ENCODE measurements at places on chromosomes 12 and 14.
A peak's percentile ranks its signal among the peaks of the same experiment; 100 is the strongest.

DNA sequence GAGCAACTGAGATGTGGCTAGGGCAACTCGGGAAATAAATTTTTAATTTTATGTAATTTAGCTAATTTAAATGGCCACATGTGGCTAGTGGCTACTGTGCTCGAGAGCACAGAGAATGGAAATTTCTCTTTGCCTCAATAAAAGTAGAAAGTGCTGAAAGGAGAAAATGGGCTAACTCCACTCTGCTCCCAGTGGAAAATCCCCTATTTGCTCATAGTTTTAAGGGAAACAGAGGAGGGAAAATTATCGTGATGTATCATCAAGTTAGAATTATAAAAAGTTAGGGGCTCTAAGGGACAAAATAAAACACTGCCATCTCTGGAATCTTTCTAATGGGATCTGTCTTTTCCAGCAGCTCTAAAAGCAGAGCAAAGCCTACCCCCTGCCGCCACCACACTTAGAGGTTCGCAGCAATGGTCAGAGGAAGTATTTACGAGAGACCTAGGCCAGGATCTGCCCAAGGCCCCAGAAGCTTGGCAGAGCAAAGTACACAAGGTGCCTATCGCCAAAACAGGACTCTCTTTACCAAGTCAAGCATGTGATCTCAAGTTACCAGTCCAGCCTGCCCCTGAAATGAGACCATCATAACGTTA, 220.7 kb downstream of the PPM1H start:
- DNase-seq: no peak

DNA sequence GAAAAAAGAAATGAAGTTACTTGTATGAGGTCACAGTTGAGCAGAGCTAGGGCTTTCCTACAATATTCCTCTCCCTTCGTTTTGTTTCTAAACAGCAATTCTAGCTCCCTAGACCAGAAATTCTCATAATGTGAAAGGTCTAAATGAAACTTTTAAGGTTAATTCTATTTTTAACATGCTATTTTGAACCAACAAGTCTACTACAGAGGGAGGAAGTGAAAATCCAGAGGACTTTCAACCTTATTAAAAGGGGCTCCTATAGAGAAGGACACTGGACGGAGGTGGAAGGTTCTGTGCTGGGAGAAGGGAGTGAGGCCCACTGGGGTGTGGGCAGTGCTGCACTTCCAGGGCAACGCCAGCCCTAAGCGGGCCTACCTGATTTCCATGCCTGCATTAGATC, 13.4 kb downstream of the GSG1 start:
- DNase-seq: no peak

- no peak for DNase-seq
Measured at GRCh38 chr14:64080452-64080851, 213.7 kb downstream of the ESR2 start.

DNA sequence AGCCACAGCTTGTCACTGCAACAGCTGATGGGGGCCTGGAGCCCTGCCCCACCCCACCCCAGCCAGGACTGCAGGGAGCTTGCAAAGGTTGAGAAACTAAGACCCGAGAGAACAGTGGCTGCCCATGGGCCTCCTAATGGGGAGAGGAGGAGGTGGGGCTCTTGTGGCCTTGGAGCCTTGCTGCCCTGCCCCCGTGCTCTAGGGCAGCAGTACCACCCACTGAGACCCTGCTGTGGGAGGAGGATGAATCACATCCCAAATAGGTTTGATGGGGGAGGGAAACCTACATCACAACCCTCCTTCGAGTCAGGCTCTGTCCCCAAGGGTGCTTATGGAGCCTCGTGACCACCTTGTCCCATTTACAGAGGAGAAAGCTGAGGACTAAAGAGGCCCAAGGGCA, 15.9 kb downstream of the HHIPL1 start:
- no peak for DNase-seq

- DNase-seq: no peak
Measured at GRCh38 chr14:92687681-92688433, 60.6 kb downstream of the LGMN start.

- DNase-seq: no peak
Measured at GRCh38 chr12:28027947-28028724, 55.6 kb upstream of the PTHLH start.

GRCh38 chr12:64998371-64999147, 122.5 kb downstream of the WIF1 start:
- peak; percentile 75 for DNase-seq

GRCh38 chr14:62097072-62097471, 334.9 kb downstream of the SNAPC1 start:
- DNase-seq: no peak

DNA sequence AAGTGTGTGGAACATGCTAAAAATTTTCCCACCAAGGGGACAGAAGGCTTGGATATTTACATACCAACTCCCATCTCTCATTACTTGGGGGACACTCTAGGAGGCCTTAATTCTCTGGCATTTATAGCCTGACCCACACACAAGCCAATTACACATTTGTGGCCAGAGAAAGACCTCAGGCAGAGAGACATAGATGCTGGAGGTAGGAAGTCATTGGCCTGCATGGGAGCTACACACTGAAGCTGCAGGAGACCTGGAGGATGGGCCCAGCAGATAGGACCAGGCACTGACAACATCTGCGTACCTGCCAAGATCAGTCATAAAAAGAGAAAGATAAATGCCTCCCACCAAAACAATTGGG, 61.7 kb downstream of the TBX5 start:
- DNase-seq: no peak

GRCh38 chr12:90128526-90128925, 419.9 kb upstream of the ATP2B1 start:
- DNase-seq: no peak

DNA sequence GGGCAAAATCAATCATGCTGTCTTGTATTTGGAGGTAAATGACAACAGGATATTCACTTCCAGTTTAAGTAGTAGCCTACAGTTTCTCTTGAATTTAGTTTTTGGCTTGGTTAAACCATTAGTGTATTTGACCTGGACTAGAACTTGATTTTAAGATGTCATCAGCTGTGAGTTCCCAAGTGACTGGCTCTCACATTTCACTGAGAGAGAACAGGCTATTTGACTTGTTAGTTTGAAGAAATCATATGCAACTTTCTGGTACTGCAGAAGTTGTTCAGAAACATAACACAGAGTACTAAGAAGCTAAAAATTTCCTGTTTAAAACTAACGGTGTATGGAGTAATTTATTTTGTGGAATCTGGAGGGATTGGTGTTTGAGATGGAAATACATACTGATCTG, 22.3 kb downstream of the MNAT1 start:
- no peak for DNase-seq

GRCh38 chr12:95789126-95790032, 1.2 kb downstream of the NTN4 start:
- no peak for DNase-seq

GRCh38 chr12:82207556-82207955, 150.6 kb downstream of the CCDC59 start:
- peak; percentile 55 for DNase-seq

GRCh38 chr12:68043435-68043834, 54.2 kb downstream of the IFNG-AS1 start:
- no peak for DNase-seq

DNA sequence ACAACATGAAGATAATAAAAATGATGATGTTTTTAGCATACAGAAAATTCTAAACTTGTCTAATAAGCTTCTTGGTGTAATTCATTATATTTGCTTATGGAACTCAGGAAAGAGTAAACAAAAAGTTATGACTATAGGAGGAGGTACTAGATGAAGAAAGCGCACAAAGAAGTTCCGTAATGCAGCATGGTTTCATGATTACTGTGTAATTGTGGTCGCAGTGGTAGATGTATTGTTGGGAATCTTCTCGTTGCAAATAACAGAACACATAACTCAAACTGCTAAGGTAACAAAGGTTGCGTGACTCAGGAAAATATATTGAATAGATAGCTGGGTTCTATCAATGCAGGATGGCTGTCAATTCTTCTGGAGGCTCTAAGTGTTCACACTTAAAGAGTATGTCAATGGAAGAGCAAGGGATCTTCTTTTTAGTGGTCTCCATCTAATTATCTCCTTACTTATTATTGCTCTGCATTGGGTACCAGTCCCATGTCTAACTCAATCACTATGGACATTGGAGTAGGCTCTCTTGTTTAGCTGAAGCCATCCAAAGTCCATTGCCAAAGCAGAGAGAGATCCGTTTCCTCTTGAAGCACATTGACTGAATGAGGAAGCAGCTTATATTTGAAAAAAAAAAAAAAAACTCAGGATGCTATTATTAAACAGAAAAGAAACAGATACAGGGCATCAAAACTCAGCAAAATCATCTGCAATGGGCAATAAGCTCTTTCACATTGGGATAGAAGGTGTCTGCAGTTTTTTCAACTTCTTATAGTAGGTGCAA, 283.4 kb upstream of the ATP2B1 start:
- DNase-seq: no peak

- no peak for DNase-seq
Measured at GRCh38 chr12:75864161-75864560, 167.4 kb downstream of the PHLDA1 start.

- DNase-seq: no peak
Measured at GRCh38 chr12:70638639-70639360, 1.6 kb upstream of the PTPRB start.

GRCh38 chr12:65093606-65094005, 27.5 kb downstream of the WIF1 start:
- no peak for DNase-seq

GRCh38 chr12:16603260-16603915, 2.6 kb downstream of the LMO3 start:
- DNase-seq: no peak

DNA sequence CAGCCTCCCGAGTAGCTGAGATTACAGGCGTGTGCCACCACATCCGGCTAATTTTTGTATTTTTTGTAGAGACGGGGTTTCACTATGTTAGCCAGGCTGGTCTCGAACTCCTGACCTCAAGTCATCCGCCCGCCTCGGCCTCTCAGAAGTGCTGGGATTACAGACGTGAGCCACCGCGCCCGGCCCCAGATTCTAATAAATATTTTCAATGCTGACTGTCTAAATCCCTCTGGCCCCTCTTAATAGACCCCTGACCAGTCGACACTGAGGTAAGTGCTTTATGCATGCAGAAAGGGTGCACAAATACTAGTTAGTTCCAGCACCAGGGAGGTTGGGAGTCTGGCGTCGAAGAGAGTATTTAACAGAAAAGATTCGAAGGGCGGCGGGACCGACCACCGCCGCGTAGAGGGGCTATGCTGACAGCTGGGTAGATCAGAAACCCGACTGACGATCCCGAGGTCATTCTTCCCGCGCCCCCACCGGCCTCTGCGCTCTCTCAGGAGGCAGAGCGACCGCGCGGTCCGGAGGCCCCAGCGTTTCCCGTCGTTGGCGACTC, 1.1 kb upstream of the SPATS2 start:
- DNase-seq: no peak

GRCh38 chr12:22463306-22463705, 81.0 kb downstream of the C2CD5 start:
- no peak for DNase-seq

DNA sequence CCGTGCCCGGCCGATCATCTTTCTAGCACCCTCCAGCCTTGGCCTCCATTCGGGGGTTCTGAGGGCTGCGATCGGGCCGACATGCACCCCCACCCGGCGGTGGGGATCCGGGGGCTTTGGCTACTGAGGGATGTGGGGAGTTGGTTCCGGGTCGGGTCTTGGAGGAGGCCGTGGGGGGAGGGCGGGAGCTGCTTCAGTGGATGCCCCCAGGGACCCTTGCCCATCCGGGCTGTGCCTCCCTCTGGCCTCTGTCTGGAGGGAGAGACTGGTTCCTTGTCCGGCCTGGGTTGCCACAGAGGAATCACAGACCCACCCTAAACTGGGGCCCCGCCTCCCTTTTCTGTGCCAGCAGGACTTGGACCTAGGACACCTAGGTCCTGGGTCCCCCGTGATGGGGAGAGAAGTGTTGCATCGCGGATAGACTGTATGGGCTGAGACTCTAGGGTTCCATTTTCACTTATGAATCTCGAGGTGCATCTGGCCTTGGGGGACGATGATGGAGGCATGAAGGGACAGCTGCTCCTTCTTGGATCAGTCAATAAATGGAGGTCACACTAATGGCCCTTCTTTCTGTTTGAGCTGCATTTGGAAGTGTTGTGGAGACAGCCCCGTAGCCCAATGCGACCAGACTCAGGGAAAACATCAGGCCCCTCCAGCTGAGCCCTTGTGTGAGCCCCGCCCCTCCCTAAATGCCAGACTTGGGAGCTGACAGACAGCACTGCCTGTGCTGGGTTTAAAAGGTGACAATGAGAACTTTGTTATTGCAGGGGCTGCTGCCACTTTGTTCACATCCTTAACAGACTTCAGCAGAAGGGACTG, 577 bp downstream of the DTX3 start:
- DNase-seq: no peak

DNA sequence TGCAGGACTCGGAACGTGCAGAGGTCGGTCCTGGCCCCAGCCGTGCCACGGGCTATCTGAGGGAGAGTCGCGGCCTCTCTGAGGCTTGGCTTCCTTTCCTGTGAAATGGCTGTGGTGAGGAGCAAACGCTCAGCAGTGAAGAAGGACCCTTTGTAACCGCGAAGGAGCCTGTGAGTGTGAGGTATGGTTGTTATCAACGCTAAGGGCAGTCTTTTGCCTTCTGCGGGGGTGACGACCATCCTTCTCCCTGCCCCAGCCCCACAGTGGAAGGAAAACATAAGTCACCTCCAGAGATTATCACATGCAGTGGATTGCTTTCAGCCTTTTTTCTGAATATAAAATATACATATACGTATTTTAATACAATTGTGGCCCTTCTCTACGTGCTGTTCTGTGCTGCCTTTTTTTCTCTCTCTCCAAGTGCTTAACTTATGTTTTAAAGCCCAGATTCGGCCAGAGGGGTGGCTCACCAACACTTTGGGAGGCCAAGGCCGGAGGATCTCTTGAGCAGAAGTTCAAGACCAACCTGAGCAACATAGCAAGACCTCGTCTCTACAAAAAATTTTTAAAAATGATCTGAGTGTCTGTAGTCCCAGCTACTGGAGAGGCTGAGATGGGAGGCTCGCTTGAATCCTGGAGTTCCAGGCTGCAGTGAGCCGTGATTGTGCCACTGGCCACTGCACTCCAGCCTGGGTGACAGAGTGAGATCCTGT, 17.4 kb downstream of the TAMALIN start:
- no peak for DNase-seq

DNA sequence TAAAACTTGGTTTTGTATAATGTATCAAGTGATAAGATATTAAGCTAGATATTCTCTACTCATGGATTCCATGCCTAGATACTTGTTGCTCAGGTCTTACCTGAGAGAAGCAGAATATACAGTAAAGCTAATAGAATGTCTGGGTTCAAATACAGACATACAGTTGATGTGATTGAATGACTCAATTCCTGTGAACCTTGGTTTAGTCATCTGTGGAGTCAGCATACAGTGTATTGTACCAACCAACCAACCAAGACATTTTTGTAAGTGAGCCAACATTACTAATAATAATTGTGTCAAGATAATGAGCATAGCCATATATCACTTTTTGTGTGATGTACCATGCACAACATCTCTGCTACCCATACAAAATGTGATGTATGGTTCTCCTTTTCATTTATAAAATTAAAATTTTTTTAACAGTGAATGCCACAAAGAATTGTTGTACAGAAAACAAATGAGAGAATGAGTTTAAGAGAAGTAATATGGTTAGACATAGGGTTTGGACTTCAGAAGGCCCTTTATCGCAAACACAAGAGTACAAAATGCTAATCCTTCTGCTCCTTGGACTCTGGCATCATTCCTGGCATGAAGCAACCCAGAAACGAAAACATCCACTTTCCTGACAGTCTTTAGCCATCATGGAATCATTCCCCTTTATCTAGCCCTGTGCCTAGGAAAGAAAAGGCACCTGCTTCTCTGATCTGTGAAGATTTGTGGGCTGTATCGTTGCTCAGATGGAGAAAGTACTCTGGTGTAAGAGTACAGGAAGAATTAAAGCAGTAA, 977.2 kb upstream of the USP15 start:
- DNase-seq: peak; percentile 38
